ENCODE measurements at places on chromosomes 4 and X.

DNA sequence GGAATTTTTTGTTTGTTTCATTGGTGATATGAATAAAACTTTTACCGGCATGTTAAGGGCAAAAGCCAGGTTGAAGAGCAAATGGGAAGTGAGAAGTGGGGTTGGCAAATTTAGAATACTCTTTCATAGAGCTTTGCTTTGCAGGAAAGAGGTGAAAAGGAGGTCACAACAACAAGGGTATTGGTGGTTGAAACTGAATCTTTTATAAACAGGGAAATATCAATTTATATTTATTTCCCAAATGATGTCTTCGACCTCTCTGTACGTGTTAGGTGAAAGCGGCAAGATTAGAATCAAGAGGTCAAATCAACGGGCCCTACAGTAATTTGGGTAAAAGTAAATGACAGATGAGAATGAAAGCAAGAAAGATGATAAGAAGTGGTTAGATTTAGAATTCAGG, 3.4 kb downstream of the SMR3A start:
- DNase-seq: no peak

DNA sequence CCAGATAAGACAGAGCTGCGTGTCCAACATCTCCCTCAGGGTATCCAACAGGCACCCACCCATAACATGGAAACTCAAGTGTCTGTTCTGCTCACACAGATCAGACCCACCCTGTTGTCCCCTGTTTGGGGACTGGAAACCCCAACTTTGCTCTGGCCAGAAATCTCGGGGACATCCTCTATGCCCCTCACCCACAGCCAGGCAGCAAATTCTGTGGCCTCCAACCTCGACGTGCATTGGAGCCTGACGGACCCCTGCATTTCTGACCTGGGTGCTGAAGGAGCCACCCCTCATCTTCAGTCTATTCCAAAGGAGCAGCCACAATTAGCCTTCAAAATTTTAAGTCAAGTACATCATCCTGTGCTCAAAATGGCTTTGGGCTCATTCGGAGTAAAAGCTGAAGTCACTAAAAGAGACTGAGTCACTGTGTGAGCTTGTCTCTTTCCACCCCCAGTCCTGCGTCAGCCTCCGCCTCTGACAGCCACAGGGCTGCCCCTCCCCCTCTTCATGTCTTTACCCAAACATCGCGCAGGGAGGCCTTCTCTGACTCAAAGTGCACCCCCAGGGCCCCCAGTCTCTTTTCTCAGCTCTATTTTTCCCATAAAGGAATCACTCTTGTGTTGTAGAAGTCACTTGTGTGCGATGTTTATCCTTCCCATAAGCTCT, 24.4 kb upstream of the PDE6B start:
- DNase-seq: no peak

DNA sequence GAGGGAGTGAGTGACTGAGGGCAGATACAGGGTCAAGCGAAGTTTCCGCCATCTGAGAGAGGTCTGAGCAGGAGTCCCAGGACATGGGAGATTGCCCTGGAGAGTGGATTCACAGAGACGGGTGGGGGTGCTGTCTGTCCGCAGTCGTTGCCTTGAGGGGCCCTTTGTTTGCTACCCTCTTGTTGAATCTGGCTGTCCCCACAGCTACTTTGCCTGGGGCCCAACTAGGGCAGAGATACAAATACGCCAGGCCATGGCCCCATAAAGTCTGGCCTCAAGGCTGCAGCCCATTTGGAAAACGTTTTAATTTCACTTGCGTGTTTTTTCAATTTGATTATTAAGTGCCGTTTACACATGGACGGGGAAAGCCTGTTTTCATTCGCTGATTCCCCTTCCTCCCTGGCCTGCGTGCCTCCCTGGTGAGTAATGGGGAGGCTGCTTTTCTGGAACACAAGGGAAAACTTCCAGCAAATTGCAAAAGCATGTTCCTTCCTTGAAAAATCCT, 134.4 kb downstream of the SMIM20 start:
- DNase-seq: no peak

DNA sequence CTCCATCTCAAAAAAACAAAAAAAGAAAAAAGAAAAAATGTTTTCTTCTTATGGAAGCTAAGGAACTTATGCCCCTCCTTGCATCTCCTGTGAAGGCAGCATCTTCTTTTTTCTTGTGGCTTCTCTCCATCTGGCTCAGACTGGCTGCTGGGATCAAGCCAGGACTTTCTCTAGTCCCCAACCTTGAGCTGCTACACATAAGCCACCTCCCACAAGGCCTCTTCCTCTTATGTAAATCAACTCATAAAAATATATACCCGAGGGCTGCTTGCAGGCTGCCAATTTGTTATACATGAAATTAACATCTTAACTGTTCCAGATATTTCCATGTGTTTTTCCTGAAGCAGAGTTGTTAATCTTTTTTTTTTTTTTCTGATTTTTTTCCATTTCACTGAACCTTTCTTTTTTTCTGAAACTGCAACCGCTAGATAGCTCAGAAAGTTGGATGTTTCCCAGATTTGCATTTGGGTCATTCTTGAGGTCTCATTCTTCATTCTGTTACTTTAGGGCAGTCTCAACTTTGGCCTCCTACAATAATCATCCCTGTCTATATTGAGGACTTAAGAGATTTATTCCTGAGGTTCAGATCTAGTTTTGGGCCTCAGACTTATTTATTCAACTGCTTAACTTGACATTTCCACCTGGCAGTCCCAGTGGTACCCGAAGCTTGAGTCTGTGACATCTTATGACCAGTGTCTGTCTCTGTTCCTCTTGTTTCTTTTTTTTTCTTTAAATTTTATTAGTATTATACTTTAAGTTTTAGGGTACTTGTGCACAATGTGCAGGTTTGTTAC, 10.3 kb downstream of the SNX25 start:
- no peak for DNase-seq

DNA sequence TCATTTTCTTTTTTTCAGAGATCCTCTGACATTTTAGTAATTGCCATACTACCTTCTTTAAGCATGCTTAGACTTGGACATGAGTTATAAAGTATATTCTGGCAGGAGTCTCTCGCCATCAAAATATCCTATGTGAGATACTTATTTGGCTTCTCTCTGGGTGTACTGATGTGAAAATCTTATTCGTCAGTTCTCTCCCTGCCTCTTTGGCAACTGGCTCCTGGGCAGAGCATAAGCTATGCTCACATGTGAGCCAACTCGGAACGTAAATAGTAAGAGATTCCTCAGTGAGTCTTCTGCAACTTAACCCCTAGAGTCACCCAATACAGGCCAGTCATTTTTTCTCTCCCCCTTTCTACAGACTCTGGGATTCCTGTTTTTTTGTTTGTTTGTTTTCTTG, 91.6 kb downstream of the MAGEB17 start:
- DNase-seq: no peak

DNA sequence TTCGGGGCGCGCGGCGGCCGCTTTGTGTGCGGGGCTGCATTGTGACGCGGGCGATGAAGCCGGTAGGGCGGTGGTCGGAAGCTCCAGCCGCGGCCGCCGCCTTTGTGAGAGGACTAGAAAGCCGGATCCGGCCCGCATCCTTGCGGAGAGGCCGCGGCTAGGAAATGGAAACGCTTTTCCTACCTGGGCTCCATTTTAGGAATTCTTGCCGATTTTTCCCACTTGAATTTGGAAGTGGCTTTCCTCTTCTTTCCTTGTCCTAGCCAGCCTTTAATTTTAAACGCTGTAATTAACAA, 708 bp downstream of the TMSB4X start:
- DNase-seq: no peak

- no peak for DNase-seq
Observed at GRCh38 chr4:77336411-77337142, 179.6 kb downstream of the CCNG2 start.

- no peak for DNase-seq
Observed at GRCh38 chr4:154610582-154610981, 1.9 kb downstream of the FGG start.

Measured in HepG2 (cell line).